GM10248 (cell line): ENCODE measurements at places on chromosomes 2 and 18.
A peak's percentile ranks its signal among the peaks of the same experiment; 100 is the strongest.

DNA sequence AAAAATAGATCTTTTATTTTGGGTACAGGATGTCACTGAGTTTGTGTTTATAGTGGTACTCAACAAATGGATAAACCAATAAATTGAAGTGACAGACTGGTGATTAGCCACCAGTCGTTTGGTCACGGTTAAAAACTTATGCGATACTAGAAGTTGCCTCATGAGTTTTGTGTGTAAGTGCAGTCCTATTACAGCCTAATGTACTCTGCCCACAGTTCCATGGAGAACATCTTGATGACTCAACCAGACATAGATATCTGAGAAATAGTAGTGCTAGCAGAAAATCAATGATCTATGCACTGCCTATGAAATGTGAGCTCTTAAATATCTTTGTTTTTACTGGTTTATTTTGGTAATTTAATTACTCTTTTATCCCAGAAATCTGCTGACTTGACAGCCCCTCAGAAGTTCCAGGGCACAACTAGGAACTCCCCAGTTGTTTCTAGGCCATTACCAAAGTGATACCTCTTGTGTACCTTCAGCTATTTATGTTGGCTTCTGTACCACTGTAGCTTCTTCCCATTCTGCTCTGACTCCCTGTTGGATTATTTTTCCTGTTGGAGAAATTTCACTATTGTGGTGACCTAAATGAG, 209.1 kb upstream of the KCNJ3 start:
- no peak for DNase-seq

- no peak for DNase-seq
Measured at GRCh38 chr18:23126376-23127056, 8.8 kb upstream of the CABLES1 start.

DNA sequence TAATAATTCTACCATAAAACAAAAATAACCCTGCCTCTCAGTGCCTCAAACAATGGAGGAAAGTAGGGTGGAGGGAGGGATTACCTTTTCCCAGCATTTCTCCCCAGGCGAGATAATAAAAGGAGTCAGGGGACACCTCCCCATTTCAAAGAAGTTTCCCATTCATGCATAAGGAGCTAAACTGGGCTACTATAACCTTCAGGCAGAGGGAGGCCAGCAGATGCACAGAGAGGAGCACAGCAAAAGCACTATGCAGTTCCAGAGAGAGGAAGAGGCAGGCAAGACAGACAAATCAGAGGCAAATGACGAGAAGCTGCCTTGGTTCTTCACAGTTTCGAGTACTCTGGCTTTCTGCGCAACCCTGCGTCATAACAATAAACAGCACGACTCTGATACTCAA, 17.4 kb downstream of the CFAP210 start:
- no peak for DNase-seq

- DNase-seq, result no peak
Measured at GRCh38 chr2:205193125-205193835, 489.0 kb upstream of the NRP2 start.

DNA sequence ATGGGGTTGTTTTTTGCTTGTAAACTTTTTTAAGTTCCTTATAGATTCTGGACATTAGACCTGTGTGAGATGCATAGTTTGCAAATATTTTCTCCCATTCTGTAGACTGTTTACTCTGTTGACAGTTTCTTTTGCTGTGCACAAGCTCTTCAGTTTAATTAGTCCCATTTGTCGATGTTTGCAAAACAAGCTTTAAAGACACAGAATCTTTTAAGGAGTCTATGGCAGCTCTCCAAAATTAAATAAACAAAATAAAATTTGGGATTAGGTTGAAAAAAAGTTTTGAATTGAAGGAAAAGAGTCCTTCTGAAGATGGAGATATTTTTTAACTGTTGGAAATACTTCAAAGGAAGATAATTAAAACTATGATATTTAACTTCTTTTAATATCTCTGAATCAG, 88.8 kb downstream of the MAP3K20 start:
- no peak for DNase-seq

DNA sequence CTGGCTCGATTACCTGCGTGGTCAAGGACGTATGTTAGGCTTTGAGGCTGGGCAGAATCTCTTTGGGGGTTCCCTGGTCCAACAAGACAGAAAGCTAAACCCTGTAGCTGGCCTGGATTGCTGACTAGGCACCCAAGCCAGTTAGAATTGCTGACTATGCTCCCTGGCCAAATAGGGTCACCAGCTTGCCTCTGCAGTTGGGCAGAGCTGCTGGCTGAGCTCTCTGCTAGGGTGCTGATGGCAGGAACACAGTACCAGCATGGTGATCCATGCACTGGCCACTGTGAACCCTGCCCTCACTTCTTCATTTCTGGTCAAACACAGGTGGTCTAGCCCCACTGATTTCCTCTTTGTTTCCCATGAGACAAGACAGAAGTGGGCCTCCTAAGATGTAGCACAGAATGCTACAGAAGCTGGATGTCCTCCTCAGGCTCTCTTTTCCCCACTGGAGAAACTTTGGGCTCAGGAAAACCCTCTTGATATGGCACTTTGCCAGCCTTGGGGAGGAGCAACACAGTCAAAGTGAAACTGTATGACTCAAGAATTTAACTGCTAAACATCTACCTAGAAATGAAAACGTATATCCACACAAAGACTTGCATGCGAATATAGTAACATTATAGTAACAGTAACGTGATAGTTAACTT, 20.8 kb downstream of the SP140L start:
- DNase-seq, result peak; percentile 28

GRCh38 chr2:43100362-43100882, 126.0 kb downstream of the ZFP36L2 start:
- no peak for DNase-seq

DNA sequence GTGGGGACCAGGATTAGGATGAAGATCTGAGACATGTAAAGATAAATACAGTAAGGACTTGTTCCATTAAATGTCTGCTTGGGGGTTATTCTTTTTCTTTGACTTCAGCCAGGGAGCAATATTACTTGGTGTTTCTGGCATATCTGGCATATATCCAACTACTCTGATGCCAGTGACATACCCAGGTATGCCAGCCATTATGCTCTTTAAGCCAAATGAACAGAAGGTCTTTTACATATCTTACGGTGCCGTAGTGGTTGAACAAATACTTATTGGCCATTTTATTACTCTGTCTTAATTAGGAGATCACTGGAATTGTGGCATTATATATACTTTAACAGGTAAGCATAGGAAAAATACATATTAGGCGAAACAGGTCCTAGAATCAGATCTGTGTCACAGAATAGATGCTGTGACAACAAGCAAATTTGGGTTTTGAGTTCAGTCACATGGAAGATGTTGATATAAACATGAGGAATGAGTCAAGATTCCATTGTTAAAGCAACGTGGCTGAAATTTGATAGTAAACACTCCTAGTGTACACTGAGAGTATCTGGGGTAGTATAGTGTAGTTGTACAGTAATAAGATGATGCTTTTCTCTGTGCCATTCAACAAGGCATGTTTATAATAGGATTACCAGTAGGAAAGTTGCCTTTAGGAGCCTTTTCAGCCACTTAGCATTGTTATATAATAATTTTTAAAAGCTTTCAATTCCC, 62.6 kb downstream of the KCTD18 start:
- DNase-seq, result no peak

DNA sequence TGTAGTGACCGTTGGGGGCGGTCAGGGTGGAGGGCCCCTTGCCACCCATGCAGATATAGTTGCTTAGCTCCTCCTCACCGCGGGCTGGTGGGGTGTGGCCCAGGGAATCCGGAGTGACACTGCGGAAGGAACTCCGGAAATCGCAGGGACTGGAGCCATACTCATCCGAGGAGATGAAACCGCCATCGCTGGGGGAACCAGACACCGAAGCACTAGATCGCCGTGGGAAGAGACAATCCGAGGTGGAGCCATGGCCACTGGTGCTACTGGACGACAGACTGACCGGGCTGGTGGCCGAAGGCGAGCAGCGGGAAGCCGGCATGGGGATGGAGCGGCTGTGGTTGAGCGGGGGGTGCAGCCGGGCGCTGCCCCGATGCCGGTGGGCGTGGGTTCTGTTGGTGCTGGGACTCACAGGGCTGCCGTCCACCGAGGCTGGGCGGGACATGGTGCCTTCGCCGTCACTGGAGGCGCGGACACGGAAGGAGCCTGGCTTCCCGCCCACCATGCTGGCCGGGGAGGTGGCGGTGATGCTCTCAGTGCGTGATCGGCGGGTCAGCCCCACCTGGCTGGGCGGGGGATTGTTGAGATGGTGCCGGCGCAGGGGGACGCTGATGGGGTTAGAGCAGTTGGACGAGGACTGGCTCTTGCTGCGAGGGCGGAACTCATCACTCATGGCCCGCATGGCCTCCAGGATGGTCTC, 2.2 kb downstream of the IRS1 start:
- DNase-seq, result no peak

DNA sequence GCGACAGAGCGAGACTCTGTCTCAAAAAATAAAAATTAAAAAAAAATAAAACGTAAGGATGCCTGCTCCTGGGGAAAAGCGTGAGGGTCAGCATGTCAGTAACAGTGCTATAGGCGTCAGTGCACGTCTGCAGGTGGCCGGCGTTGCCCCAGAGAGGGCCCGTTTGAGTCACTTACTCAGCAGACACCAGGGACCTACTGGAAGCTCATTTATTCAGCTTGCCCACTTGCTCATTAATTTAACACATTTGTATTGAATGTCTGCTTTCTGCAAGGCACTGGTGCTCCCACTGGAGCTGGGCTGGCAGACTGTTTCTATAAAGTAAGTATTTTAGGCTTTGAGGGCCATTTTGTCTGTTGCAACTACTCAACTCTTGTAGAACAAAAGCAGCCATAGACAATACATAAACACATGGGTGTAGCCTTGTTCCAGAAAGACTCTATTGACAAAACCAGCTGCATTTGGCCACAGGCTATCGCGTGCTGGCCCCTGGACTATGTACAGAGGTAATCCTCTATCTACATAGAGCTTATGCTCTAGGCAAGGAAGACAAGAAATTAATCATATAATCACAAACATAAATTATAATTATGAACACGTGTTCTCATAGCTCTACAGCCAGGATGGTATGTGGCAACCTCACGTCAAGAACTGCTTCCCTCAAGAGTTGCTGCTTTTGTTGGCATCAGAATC, 73.2 kb downstream of the KLHL29 start:
- no peak for DNase-seq

DNA sequence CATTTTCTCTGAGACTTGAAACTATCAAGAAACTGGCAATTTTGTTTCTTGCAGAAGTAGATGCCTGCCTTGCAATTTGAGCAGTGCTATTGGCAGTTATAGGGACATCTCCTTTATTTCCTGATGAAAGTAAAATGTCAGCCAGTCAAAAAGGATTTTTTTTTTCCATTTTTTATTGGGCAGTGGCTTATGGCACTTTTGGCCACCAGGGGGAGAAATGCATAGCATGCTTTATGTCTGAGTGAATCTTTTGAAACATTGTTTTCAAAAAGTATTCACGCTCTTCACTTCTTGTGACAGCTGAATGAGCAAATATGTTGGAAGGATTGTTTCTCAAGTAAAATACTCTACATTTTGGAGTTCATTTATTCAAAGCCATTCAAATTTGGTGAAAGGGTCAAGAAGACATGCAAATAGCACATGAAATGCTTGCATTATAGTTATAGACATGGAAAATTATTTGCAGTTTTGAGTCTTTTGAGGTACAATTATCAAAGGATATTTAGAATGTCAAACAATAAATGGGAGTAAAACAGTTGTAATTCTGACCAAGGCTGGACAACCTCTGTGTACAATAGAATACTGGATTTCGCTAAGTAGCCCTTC, 491.0 kb downstream of the CDH2 start:
- no peak for DNase-seq

GRCh38 chr18:72588360-72588759, 44.2 kb upstream of the CBLN2 start:
- DNase-seq, result no peak

- peak; percentile 87 for DNase-seq
Measured at GRCh38 chr2:38076710-38077430, 919 bp upstream of the CYP1B1 start.

DNA sequence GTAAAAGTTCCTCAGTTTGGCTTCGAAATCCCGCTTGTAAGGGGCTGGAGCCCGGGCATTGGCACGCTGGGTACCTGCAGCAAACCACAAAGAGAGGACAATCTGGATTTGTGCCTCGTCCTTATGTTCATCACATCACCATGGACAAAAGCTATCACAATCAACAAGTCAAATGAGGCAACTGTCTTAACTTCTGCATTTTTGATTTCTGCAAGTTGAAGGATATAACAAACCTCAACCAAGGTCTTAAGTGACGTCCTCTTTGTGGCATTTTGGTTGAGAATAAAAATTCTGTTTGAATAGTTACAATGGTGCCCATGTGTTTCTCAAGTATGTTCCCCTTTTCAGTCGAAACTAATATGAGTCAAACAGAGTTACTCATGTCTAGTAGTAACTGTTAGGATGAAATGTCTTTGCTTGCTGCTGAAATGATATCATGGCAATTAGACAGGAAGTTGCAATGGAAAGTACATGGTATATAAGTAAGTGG, 70.8 kb upstream of the STK17B start:
- peak; percentile 56 for DNase-seq

DNA sequence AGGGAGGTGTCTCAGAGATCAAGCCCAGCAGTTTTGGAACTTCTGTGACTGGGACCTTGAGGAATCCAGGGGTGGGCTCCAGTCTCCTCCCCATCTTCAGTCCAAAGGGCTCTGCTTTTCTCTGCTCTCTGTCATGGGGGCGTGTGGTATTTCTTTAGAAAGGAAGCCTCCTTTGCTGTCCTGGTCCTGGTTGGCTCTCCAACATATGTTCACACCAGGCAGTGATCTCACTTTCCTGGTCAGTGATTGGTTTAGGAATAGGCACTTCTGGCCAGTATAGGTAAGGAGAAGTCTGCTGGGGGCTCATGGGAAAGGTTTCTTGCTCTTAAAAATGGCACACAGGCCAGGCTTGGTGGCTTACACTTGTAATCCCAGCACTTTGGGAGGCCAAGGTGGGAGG, 115.5 kb upstream of the HAAO start:
- DNase-seq, result no peak

DNA sequence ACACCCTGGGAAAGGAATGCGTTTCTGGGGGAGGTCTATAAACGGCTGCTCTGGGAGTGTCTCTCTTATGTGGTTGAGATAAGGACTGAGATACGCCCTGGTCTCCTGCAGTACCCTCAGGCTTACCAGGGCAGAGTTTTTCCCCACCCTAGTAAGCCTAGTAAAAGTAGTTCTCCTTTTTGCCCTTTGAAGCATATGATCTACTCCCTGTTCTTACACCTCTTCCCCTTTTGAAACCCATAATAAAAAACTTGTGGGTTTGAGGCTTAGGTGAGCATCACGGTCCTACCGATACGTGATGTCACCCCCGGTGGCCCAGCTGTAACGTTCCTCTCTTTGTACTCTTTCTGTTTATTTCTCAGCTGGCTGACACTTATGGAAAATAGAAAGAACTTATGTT, 97.4 kb downstream of the FSIP2 start:
- no peak for DNase-seq

DNA sequence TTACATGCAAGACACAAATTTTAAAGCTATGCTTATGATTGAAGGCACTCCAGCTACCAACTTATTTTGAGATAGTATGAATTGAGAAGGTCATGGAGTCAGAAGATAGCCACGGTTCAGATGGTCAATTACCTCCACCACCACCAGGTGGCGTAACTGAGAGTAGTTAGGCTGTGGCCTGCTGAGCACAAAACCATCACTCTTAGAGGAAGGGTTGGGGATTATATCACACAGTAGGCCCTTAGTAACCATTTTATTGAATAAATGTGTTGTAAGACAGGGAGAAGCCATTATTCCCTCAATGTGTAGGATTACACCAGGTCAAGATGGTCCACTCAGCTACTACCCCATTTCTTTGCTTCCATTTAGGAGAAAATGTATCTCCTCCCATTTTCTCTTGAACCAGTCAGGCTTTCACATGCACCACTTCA, 18.8 kb downstream of the KLHL41 start:
- peak; percentile 54 for DNase-seq
